Fibroblast of villous mesenchyme (primary cell): ENCODE measurements at places on chromosomes 11 and 22. TPM values are rescaled to one million over a fixed set of nuclear protein-coding genes. Genes with fewer than 3 reads are reported as not detected.

- no peak for DNase-seq
Measured at GRCh38 chr11:134230339-134230738, 5.9 kb downstream of the VPS26B start.

DNA sequence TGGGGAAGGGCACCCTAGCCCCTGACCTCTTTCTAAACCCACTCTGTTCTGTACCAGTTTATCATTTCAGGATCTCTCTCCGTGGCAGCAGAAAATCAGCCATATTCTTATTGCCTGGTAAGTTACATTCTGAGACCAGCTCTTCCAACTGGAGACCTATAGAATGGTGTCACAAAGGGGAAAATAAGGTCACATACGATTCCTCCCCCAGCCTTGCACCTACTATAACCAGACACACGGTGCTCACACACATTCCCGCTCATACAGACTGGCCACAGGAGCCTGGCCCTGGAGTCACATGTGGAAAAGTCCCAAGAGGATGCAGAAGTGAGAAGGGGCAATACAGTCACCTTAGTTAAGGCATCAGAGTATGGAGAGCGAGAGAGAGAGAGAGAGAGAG, 7.5 kb downstream of the MS4A8 start:
- no peak for DNase-seq

- no peak for DNase-seq
Measured at GRCh38 chr11:79244798-79245197, 196.0 kb downstream of the TENM4 start.

- peak; percentile 65 for DNase-seq
Measured at GRCh38 chr22:41532908-41533825, 11.1 kb downstream of the POLR3H start.

GRCh38 chr11:108403052-108403451, 64.3 kb downstream of the C11orf65 start:
- DNase-seq = no peak

DNA sequence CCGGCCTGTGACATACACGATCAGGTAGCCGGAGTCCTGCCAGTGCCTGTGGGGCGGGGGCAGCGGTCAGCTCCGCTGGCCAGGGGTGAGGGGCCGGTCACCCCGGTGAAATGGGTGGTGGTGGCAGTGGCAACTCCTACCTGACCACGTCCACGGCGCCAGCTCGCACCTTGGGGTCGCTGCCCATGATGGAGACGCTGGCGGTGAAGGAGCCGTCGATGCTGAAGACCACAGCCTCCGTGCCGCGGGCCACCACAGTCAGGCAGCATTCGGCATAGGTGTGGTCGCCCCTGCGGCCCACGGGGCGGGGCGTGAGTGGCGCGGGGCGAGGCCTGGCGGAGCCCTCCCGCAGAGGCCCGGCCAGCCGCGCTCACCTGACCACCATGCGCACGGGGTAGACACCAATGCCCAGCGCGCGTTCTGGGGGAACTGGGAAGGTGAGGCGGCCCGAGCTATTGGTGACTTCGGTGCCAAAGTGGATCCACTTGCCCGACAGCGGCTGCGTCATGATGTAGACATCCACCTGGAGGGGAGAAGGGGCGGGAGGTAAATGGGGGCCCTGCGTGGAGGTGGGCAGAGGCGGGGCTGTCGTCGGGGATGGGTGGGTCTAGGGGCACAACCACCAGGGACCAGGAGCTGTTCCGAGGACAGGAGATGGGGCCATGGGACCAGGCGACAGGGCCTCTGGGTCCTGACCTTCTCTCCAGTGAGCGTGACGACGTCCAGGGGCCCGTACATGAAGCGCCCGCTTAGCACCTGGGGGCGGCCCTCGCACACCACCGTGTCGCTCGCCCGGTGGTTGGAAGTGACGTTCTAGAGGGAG, 10.9 kb downstream of the AIP start:
- no peak for DNase-seq

DNA sequence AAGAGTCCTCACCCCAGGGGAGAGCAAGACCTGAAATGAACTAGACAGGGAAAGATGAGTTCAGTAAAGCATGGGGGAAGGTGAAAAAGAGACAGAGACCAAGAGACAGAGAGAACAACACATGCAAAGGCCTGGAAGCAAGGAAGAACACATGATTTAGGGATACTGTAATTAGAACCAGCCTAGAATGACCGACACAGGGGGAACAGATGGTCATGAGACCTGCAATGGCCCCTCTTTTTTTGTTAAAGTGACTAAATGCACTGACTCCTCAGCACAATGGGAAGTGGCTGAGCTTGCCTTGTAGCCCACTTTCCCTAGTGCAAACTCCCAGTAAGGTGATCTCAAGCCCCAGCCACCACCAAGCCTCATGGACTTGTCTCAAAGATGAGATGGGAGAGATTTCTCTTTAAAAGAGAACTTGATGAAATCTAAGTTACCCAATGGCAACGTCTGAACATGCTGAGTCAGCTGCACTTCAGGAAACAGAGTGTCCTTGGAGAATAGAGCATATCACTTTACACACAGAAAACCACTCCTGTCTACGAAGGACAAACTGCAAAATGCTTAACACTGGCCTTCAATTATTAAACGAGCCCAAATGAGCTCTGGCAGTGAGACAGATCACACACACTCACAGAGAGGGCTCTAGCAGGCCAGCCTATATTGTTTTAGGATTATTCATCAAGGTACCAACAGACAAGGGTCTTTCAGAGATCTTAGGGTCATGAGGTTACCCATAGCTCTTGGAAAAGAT, 91.0 kb downstream of the SERGEF start:
- DNase-seq = peak; percentile 57

TST gene
- total RNA-seq = 45.4 and 54.4 TPM in 2 replicates

CSF2RB gene
- total RNA-seq = 2.6 and 11.2 TPM in 2 replicates

APOL5 gene
- total RNA-seq = not detected in 2 replicates

HOATZ gene
- not detected in 2 replicates for total RNA-seq

SYT12 gene
- 0.43 and 0.64 TPM in 2 replicates for total RNA-seq

KRTAP5-8 gene
- not detected in 2 replicates for total RNA-seq
